Stimulated activated naive CD8-positive, alpha-beta T cell treated with anti-CD3 and anti-CD28 coated beads, Interleukin-15, Interleukin-2, amounts not matched to agents 100 U/mL and 50 U/mL, for 24 hours (primary cell): ENCODE measurements at places on chromosomes 5 and 9.

GRCh38 chr5:140140435-140140834, 14.7 kb downstream of the IGIP start:
- DNase-seq, result no peak

GRCh38 chr5:15521381-15522186, 21.6 kb downstream of the FBXL7 start:
- DNase-seq, result no peak

- no peak for DNase-seq
These were observed 99.2 kb upstream of the BOD1 start for GRCh38 chr5:173715607-173716006.

DNA sequence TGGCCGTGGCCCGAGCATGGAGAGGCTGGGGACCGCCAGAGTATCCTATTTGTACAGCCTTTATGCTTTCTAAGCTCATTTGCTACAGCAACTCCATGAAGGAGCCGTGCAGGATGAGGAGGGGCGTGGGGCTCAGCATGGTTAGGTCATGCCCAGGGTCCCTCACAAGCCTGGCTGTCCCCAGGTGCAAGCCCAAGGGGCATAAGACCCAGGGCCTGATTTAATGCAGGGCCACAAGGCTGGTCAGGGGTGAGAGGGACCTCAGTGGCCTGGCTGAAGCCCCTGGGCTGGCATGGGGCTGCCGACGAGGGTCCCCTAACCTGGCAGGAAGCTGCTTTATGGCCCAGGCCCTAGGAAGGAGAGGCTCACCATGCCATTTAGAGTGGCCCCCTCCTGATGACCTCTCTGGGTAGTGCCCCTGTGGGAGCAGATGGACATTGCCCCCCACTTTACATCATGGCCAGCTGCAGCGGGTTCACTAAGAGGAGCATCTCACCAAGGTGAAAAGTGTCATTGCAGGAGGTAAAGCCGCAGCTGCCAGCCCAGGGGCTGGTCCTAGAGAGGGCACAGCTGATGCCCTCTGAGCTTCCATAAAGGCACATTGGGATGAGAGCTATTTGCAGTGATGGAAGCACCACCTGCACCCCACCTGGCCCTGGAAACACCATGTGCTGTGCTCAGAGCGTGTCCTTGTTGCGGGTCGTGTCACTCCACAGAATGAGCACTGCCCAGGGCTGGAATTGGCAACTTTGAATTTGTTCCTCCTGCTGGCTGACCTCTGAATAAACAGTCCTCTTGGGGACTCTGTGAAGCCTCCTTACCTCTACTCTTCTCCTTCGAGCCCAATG, 58.9 kb downstream of the ZNF618 start:
- no peak for DNase-seq

DNA sequence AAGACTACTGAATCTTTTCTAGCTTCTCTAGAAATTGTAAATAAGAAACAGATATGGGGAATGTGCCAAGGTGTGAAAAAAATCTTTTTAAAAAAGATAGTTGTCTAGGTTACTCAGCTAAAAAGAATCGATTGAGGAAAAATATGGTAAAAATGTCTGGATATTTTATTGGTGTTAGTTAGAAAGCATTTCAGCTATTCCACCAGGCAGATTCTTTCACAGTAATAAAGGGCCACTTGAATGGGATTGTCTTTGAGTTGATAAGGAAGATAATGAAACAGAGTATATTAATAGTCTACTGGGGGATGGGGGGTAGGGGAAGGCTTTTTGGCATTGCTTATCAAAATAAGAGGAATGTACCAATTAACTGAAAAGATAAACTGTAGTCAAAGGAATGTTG, 51.9 kb downstream of the SLIT3 start:
- DNase-seq, result no peak

DNA sequence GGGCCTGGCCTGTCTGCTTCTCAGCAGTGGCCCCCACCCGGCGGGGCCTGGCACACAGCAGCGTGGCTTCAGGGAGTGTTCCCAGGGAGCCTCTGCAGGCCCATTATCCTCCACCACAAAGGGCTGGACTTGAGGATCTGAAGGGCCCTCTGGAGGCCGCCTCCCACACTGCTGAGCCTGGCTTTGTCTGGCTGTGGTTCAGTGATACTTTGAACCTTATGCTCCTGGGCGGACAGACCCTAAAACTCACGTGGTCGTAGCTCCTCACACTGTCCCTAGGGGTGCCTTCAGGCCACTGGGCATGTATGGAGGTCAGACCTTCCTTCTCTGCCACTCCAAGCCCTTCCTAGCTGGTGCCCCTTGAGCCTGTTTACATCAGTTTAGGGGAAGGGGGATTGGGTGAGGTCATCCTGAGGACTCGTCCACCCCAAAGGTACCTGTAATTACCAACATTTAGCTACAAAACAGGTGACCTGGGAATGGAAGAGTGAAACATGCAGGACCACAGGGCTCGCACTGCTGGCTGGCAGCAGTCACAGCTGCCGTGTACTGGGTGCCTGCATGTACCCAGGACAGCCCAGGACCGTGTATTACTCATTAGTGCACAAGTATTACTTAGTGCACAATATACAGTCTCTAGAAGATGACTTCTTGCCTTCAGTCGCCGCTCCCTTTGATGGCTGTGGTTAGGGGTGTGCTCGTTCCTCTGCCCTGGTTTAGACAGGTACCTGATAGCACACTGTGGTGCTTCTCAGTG, 8.5 kb downstream of the GRHPR start:
- no peak for DNase-seq

DNA sequence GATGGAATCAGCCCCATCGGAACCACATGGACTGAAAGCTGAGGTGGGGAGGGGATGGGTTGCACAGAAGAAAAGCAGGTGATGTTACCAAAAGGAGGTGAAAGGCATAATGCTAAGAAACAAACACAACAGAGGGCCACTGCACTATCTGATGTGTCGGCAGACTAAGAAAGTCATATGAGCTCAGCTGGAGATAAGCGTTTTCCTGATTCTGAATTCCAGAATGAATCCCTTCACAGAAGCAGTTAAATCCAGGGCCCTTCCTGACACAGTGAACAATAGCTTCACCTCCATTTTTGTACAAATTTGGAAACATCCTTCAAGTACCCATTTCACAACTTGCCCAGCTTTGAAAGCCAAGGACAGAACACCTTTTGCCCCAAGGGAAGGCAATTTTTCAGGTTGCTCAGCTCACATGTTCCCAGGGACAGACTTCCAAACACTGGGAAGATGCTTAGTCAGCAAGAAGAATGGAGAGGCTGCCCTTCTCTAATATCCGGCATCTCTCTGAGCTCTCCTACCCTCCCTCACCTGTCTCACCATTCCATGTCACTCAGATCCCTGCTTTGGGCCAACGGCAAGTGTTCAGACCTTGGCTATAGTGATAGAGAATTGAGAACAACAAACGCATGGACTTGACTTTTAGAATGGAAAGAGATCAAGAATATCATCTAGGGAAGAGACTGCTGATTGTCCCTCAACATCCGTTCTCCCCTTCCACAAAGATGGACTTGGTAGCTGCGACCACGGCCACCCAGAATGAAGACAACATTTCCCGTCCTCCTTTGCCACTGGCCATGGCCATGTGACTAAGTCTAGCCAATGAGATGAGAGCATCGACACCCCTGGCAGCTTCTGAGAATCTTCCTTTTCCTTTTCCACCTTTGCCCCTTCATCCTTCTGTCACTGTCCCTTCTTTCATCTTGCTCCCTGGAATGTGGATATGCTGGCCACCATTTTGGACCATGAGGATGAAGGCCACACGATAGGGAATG, 68.6 kb upstream of the IL17B start:
- no peak for DNase-seq

GRCh38 chr5:139758510-139759075, 37.0 kb upstream of the PSD2 start:
- DNase-seq, result no peak

- no peak for DNase-seq
These were observed 1.8 kb downstream of the SKP2 start for GRCh38 chr5:36153726-36154125.

- DNase-seq, result no peak
These were observed 86.0 kb upstream of the NR5A1 start for GRCh38 chr9:124593200-124593599.

DNA sequence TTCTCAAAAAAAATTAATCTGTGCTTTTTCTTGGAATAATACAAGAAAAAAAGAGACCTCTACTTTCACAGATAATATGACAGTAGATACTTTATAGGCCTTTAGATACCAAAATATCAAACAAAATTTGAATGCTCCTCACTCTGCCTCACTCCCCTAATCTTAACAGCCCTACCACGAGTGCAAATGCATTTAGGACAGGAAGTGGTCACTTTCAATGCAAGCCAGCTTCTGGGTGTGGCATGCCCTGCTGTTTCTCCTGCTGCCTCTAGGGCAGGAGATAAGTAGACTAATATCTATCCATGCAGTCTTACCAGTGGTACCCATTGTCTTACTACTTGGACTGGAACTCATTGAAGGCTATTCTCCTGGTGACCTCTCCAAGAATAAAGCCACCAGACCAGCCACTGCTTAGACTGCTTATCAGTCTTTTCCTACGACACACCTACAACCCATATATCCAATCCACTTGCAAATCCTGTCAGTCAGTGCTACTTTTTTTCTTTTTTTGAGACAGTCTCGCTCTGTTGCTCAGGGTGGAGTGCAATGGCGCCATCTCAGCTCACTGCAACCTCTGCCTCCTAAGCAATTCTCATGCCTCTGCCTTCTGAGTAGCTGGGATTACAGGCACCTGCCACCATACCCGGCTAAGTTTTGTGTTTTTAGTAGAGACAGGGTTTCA, 23.0 kb downstream of the FRRS1L start:
- no peak for DNase-seq

- DNase-seq, result no peak
These were observed 8.1 kb upstream of the MAT2B start for GRCh38 chr5:163497315-163497714.

DNA sequence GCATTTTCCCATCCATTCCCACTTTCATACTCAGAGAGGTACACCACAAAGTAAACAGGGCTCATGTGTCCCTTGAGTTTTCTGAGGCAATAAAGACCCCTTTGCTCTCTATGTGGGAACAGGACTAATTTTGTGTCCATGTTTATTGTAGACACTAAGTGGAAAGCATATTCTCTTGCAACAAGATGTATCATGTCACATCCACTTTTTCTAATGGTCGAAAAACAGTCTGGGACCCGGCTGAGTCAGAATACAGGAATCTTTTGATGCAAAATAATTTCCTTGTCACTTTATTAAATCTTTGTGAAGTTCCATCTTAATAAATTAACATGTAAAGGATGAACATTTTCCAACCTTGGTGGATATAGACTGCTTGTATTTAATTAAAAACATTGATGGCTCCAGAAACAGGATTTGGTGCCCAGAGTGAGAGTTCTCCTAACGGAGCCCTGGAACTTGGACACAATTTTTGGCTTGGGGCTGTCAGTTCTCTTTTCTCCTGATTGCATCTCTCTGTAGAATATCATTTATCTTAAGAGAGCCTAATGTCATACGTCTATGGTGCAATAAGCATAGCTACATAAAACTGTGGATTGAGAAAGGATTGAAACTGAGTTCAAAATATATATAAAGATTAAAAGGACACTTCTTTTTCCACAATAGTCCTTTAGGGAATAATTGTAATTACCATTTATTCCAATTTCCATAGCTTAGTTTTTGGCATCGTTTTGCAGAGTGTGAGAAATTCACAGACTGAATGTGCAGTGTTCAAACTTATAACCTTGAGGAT, 1116.7 kb upstream of the SEMA6A start:
- DNase-seq, result no peak

DNA sequence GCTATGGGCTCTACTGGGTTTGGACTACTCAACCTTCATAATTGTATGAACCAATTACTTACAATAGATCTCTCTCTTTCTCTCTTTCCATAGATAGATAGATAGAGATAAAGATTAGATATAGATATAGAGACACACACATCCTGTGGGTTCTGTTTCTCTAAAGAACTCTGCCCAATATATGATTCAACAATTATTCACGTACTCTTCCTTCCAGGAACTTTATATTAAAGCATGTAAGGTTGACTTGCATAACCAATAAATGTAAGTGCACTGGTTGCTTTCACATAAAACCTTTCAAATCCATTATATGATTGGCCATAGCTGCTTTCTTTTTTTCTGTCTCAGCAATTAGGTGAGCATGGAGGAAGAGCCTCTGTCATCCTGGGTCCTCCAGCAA, 46.7 kb upstream of the CDH18 start:
- no peak for DNase-seq

DNA sequence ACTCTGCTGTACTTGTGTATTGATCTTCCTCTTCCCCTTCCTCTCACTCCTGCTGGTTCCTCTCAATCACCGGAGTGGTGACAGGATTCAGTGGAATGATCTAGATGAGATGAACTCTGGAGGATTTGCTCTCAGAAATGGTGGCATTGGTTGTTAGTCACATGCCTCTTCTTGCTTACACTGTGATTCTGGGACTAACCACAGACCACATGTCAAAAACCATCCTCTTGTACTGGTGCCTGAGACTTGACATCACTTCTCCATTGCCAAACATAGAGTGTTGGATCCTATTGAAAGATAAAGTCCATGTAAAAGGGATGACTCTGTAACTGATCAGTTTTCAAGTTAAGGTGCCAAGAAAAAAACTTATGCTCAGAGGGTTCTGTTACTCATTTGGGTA, 506.5 kb downstream of the DMAC1 start:
- DNase-seq, result no peak

DNA sequence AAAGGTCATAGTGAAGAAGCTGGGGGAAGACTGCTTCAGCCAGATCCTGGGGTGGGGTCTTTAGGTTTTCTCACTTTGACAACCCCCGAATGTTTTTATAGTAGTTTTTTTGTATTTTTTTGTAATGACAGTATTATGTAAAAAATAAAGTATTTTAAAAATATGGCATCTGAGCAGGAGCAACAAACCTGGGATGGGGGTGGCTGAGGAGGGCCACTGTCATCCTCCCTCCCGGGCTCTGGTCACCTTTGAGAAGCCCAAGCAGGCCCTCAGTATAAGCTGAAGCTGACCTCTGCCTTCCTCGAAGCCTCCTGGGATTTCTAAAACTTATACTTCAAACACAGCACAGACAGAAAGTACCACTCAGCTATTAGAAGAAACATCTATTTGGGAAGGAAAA, 8.7 kb downstream of the DNAJB5 start:
- DNase-seq, result no peak
